ENCODE measurements at places on chromosomes 6 and 20.

DNA sequence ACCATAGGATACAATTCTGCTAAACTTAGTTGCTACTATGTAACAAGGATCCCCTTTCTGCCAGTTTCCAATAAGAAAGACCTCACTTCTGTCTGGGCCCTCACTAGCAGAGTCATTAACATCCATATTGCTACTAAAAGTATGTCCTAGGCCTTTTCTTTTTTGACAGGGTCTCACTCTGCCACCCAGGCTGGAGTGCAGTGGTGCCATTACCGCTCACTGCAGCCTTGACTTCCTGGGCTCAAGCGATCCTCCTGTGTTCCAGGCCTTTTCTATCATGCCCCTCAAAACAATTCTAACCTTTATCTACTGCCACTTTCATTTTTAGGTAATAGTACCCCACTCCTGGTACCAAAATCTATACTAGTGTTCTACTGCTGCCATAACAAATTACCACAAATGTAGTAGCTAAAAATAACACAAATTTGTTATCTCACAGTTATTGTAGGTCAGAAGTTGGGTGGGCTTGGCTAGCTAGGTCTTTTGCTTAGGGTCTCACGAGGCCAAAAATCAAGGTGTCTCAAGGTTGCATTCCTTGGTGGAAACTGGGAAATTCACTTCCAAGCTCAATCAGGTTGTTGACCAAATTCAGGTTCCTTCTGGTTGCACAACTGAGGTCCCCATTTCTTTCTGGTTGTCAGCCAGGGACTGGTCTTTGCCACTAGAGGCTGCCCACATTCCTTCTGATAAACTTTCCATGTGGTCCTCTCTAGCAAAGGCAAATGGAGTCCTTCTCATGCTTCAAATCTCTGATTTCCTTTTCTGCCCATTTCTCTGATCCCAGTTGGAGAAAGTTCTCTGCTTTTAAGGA is 3.0 kb downstream of the CSNK2A1 start:
- no peak for DNase-seq

- DNase-seq = no peak
Observed at GRCh38 chr6:147693181-147693580, 184.7 kb downstream of the SAMD5 start.

GRCh38 chr6:138204792-138205384 is 13.4 kb downstream of the PBOV1 start:
- no peak for DNase-seq

DNA sequence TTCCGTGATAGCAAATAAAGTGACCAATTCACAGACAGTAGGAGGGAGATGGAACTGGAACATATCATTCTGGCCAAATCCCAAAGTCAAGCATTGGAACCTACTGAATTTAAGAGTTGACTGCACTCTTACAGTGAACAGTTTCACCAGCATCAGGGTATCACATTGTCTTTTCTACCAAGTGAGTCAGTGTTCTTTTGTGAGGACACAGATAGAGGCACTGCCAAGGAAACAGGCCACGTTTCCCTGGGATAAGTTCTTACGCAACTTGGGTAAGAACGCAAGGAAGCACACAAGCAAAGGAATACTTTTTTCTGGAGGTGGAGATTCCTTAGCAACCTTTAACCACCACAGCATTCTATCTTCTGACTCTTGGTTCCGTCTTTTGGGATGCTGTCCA is 28.6 kb upstream of the ENPP5 start:
- no peak for DNase-seq

DNA sequence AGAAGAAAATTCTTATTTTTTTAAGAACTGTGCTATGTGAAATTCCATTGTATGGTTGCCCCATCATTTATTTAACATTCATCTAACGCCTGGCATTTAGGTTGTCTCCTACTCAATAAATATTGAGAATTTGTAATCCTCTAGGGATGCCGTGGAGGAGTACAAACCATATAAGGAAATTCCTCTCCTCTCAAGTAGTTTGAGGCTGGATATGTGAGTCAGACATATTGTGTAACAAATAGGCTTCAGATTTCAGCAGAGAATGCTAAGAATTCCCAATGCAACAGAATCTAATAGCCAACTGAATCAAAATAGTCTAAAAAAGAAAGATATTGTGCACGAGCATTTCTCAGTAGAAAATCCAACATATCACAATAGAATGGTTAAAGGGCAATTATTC is 174.7 kb downstream of the OTOR start:
- no peak for DNase-seq

- DNase-seq = no peak
Observed at GRCh38 chr20:15814911-15815310, 758.3 kb downstream of the KIF16B start.

DNA sequence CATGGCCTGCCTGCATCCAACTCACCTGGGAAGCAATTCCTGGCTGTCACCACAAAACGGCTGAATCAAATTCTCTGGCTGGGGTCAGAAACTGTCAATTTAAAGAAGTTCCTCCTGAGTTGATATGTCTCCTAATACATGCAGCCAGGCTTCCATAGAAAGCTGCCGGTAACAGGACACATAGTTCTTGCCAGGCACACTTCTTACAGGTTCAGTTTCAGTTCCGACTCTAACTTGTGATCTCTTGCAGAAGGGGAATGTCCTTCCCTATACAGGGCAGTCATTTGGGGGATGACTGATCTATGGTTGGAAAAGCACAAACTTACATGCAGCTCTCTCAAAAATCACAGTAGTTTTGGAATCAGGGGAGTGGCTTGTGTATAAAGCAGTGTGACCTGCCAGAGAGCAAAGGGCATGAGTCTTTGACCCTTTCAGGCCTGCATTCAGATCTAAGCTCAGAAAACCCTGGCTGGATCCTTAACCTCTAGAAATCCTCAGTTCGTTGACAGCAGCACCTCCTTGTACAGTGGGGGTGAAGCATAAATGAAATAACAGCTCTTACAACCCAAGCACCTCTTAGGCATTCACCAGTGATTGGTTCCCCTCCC is 195.6 kb downstream of the SCP2D1 start:
- no peak for DNase-seq

- DNase-seq = no peak
Observed at GRCh38 chr6:148854096-148854495, 107.3 kb downstream of the UST start.

DNA sequence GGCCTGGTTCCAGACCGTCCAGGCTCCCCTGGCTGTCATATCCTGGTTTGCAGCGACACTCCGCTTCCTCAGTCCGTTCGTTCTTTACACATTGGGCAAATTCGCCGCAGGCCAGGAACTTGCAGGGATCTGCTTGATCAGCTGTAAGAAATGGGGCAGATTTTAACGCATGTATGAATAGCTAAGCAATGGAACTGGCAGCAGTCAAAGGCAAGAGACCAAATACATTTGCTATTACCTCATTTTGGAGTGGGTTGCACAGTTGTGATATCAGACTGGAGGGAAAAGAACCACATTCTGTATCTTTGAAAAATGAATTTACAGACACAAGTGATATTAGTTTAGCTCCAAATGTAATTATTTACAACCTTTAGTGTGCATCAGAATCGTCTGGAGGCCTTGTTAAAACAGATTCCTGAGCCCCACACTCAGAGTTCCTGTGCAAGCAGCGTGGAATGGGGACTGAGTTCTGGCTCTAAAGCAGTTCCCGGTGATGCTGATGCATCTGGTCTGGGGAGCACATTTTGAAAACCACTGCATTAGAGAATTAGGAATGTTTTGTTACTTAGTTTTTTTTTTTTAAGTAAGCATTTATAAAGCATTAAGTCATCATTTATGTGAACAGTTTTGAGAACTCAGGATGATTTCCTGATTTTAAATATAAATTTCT is 141.3 kb downstream of the IMPG1 start:
- DNase-seq = no peak

- no peak for DNase-seq
Observed at GRCh38 chr6:25706314-25707014, 48.1 kb upstream of the SLC17A4 start.

GRCh38 chr6:7402716-7403115 is 13.1 kb downstream of the RIOK1 start:
- DNase-seq = no peak

DNA sequence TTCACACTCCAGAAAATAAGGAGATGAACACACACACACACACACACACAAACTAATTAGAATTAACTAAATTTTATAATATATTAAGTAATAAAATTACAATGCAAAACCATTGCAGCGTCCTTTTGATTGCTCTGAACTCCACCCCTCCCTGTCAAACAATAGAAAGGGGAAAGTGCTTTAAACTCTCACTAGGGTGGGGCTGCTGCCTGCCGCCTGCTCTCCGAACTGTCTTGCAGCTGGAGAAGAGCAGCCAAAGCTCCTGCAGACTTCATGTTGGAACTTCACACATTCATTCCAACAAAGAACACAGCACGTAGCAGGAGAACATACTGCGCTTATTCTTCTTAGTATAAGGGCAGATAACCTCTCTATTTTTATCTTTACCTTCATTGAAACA is 83.2 kb downstream of the GCLC start:
- no peak for DNase-seq

GRCh38 chr20:21710341-21710740 is 4.9 kb downstream of the PAX1 start:
- no peak for DNase-seq

- DNase-seq = no peak
Observed at GRCh38 chr6:166692723-166693302, 65.8 kb upstream of the RPS6KA2 start.

DNA sequence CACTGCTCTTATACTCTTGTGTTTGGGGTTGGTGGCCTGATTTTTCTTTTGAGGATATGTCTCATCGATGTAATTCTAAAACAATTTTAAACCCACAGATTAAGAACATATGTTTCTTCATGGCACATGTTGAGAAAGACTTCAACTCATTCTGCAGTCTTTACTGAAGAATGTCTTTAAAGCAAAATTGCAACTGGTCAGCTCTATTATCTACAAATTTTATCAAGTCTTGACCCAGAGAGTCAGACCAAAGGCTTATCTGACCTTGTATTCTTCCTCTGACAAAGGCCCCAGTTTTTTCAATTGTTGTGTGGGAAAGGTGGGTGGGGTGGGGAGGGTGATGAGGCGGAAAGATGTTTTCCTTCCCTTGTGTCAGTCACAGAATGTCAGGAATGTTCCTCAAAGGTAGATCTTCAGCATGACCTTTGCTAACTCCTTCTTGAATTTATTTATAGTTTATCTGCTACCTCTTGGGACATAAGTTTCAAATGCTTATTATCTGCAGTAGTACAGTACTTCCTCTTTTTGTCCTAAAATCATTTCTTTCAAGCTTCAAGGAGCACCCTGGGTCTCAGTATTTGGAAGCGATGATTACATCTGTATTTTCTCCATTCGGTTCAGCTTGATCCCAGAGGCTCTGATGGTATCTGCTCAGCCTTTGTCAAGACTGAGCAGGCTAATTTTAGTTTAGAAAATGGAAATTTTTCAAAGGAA is 63.2 kb upstream of the TIAM2 start:
- DNase-seq = no peak

DNA sequence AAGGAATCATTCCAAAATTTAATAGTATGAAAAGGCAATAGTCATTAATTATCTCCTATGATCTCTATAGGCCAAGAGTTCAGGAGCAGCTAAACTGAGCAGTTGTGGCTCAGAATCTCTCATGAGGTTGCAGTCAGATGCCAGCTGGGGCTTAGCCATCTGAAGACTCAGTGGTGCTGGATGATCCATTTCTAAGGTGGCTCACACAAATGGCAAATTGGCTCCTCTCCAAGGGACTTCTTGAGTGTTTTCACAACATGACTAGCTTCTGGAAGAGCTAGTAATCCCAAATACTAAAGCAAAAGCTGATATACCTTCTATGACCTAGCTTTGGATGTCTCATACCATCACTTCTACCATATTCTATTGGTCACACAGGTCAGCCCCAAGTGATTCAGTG is 104.2 kb downstream of the HAO1 start:
- no peak for DNase-seq

DNA sequence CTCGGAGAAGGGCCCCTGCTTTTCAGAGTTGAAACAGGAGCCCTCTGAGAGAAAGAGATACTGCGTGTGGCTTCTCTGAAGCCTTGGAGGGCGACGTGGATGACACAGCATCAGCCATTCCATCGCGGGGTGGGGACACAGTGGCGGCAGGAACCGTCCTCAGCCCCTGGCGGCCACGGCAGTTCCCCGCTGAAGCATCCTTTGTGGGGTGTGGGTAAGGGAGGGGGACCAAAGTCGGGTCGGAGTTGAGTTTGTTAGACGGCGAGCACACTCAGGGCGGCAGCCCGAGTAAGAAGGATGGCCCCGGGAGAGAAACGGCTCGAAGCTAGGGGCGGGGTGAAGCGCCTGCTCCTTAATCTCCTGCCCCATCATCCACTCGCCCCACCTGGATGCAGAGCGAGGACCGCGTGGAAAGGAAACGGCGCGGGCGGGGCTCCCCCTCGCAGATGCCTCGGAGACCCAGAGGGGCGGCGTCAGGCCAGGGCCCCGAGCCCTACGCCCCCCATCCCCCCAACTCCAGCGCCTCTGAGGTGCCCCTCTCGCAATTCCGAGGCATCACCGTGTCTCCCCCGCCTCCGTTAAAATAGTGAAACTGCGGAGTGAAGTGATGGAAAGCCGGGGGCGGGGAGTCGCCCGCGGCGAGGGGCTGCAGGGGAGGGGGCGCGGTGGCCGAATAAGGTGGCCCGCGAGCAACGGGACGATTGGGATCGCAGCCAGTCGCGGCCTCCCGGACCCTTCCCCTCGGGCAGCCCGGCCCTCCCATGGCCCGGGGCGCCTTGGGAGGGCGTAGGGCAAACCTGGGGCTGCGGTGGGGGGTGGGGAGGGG is 796 bp upstream of the RREB1 start:
- DNase-seq = no peak

DNA sequence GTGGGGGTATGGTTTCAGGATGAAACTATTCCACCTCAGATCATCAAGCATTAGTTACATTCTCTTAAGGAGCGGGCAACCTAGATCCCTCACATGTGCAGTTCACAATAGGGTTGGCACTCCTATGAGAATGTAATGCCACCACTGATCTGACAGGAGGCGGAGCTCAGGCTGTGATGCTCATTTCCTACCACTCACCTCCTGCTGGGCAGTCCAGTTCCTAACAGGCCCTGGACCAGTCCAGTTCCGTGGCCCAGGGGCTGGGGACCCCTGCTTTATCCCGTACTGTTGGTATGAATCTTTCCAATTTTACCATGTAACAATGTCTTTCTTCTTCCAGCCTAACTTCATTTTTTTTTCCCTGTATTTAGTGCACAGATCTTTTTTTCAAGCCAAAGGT is 94.9 kb downstream of the OGFRL1 start:
- no peak for DNase-seq

DNA sequence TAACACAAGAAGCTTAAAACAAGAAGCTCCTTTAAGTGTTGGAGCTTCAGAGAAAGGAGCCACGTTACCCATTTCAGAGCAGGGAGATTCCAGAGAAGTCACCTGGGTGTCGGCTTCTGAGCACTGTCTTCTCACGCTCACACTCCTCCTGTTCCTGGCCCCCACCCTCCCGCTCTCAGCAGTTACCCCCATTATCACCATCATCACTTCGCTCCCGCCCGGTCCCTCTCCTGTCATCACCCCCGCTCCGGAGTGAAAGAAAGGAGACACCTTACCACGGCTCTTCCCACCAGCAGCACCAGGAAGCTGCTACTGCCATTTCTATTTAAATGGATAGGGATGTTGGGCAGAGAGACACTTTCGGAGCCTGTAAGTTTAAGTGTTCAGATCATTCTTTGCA is 123.9 kb downstream of the GMPR start:
- no peak for DNase-seq

GRCh38 chr6:27025351-27025750 is 222.2 kb upstream of the PRSS16 start:
- no peak for DNase-seq

- DNase-seq = no peak
Observed at GRCh38 chr20:60463798-60464197, 505.6 kb downstream of the CDH26 start.

- no peak for DNase-seq
Observed at GRCh38 chr6:168024951-168025510, 27.6 kb downstream of the KIF25 start.

- no peak for DNase-seq
Observed at GRCh38 chr6:162179196-162179951, 548.2 kb downstream of the PRKN start.
